ENCODE measurements at places on chromosomes 4 and X.

- DNase-seq = no peak
These were observed 23.9 kb upstream of the APLN start for GRCh38 chrX:129678614-129679195.

DNA sequence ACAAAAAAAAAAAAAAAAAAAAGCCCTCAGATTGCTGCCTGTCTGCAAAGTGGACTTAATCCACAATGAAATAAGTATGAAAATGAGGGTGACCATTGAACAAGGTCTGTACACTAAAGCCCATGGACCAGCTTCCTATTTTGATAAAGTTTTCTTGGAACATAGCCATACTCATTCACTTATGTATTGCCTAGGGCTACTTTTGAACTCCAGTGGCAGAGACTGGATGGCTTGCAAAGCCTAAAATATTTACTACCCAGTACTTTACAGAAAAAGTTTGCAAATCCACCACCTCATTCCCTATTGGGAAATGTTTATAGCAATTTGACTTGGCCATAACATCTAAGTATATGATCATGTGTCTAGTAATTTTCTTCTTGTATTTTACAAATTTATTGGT lies 481.7 kb downstream of the NAF1 start:
- no peak for DNase-seq

DNA sequence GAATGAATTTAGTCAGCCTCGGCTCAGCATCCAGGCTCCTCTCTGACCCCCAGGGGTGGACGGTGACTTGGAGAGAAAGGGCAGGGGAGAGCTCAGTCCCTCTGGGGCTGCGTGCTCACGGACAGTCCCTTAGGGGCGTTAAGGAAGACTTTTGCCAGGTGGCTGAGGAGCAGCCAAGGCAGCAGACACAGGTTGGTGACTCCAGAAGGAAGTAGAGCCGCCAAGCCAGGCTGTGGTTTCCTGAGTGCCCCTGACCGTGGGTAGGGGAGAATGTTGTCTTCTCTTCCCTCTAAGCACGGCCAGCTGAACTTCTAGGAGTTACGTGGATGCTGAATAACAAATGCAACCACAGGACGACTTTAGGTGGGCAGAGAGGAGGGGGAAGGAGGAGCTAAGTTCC lies 91.0 kb upstream of the MTM1 start:
- DNase-seq = no peak

GRCh38 chr4:181674315-181674875 lies 568.8 kb upstream of the TENM3 start:
- no peak for DNase-seq

DNA sequence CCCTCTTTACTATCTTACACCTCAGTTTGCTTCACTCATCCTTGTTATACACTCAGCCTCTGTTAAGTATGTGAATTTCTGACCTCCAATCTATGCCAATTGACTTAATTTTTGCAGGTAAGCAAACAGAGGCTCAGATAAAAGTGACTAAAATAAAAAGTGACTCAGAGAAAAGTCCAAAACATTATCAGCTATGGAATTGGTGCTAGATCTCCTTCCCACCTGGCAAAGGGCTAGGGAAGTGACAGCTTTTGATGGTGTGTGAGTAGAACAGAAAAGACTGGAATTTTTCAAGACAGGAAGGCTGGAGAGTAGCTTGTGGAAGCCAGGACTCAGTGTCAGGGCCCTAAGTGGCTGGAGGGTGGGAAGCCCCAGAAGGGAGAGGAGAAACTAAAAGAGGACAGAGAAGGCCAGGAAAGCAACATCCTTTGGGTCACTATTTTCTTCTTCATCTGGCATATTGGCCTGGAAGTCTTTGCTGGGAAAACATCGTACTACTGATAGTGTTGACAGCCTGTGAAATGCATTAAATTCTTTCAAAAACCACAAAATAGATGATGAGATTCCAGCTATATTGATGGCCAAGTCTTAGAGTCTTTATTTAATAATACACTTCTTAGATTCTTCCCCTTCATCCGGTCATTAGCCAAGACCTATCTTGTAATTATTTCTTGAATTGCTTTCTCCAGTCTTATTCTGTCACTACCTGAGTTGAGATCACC lies 392.8 kb downstream of the RAPGEF2 start:
- DNase-seq = no peak

- no peak for DNase-seq
These were observed 75.3 kb upstream of the FRMPD3 start for GRCh38 chrX:107374132-107374531.

GRCh38 chrX:46209768-46210167 lies 335.5 kb downstream of the ZNF674 start:
- no peak for DNase-seq

GRCh38 chr4:125765941-125766340 lies 451.2 kb downstream of the FAT4 start:
- DNase-seq = no peak

DNA sequence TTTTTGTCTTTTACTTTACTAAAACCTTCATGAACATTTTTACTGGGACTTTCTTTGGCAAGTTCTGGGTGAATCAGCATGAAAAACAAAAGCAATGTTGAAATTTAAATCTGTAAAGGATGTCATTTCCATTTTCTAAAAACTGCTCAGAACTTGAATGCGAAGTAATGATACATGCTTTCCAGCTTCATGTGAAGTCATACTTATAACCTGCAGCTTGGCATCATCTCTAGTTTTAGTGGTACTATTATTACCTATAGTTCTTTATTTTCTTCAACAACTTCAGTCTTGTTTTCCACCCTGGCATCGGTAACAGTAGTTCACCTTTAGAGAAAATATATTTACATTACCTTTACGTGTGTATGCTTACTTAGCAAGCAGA lies 421.4 kb upstream of the DIPK2B start:
- DNase-seq = no peak

GRCh38 chr4:39435659-39436563 lies 22.8 kb downstream of the RPL9 start:
- DNase-seq = no peak

- DNase-seq = no peak
These were observed 682.3 kb upstream of the GRID2 start for GRCh38 chr4:91621446-91621845.

DNA sequence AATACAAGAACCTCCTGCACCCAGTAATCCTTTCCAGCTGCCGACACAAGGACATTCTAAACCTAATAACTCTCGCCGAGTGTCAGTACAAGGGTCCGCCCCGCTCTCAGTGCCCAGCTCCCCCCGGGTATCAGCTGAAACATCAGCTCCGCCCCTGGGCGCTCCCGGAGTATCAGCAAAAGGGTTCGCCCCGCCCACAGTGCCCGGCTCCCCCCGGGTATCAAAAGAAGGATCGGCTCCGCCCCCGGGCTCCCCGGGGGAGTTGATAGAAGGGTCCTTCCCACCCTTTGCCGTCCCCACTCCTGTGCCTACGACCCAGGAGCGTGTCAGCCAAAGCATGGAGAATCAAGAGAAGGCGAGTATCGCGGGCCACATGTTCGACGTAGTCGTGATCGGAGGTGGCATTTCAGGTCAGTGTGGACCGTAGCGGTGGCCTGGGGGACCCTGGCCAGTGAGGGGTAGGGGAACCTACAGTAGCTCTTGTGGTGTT lies at the start of gene MAOA:
TSS of gene MAOA (plus strand) at position 295 of the 490 bp plus-strand sequence. CDS start at position 338, 43 bp downstream.
- no peak for DNase-seq

DNA sequence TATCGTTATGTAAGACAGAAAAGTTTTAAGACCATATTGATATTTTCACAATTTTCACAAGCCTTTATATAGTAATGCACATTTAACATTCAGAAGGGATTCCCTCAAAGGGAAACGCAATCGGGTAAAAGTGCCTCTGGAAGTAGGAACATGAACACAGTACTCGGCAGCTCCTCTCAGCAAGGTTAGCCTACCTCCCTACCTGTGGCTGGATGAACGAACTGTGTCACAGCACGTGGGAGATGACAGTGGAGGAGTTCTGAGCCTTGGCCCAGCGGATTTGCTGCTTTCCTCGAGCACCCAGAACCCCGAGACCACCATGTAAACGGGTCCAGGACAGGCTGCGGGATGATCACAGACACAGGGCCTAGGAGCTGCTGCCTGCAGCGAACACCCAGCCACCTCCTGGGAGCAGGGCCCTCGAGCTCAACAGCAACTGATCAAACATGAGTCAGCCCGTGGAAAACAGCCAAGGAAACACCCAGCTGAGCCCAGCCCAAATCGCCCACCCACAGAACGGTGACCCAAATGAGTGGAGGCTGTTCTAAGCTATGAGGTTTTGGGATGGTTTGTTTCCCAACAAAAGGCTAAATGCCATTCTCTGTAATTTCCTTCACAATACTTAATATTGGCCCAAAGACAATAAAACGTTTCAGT lies 30.4 kb downstream of the FAT1 start:
- DNase-seq = peak; percentile 36

DNA sequence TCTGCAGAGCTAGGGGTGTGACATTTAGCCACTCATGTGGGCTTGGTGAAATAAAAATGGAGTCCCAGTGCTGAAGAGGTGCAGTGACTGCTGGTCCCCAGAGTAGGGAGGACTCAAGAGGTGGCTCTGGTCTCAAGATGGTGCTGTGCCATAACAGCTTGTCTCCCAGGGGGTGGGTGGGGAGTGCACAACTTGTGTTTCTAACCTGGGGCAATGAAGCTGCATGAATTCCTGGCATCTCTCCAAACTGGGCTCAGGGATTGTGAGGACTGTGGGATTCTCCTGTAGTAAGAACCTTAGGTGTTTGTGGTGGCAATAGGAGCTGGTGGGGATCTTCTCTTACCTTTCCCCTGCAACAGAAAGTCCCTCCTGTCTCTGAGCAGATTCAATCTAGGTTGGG lies 278.9 kb upstream of the SFRP2 start:
- no peak for DNase-seq

- no peak for DNase-seq
These were observed 6.6 kb upstream of the AVPR2 start for GRCh38 chrX:153897899-153898298.

DNA sequence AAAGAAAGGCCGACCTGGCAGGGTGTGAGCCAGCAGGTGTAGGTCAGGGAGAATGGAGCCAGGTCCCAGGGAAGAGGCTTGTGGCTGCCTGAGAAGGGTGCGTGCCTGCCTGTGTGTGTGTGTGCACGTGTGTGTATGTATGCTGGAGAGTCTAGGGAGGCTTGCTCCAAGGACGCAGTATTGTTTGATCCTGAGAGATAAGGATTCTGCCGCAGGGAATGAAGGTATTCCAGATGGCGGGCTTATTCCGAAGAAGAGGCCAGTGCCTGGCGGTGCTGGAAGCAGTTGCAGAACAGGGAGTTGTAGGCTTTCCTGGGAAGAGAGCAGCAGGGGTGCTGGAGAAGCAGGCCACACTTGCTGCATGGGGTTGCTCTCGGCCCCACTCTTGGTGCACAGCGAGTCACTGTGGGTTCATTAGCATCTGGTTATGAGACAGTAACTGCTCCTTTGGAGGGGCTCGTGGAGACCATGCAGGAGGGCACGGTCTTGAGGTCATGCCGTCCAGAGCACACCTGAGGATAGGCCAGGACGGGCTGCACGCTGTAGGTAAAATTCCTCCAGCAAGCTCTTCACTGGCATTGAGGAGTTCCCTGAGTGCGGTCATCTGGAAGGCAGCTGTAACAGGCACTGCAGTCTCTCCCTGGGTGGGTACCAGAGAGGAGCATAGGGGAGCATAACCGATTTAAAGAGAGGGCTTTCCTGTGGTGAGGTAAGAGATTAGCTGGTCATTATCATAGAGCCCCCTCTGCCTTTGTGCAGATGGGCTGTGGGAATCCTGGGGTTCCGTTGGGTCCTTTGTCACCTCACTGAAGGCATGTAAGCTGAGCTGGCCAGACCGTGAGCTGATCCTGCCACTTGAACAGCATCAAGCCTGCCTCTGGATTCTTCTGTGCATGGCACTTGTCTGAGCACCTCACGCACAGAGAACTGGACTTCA lies 29.9 kb upstream of the MSANTD1 start:
- no peak for DNase-seq

All from amniotic stem cell (primary cell).